ENCODE measurements at places on chromosomes 6 and 20.

DNA sequence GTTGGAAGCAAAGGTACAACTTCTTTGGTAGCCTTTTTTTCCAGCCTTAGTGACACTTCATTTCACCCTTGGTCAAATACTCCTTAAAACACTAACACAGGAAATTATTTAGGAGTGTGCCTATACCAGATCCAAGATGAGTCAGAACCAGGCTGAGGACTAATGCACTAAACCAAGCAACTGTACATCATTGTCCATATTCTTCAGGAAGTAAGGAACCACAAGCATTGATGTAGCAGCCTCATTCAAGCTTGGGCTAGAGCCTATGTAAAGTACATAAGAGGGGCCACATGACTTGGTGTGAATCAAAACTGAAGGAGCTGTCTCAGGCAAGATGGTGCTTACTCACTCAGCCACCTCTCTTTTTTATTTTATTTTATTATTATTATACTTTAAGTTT is 20.7 kb upstream of the ADGB start:
- no peak for DNase-seq

DNA sequence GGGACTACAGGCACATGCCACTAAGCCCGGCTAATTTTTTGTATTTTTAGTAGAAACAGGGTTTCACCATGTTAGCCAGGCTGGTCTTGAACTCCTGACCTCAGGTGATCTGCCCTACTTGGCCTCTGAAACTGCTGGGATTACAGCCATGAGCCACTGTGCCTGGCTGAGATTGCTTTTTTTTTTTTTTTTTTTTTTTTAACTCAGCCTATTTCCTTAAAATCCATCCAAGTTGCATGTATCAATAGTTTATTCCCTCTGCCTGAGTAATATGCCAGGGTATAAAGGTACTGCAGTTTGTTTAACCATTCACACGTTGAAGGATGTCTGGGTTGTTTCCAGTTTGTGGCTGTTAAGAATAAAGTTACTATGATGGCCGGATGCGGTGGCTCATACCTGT is 10.7 kb downstream of the SLX4IP start:
- no peak for DNase-seq

DNA sequence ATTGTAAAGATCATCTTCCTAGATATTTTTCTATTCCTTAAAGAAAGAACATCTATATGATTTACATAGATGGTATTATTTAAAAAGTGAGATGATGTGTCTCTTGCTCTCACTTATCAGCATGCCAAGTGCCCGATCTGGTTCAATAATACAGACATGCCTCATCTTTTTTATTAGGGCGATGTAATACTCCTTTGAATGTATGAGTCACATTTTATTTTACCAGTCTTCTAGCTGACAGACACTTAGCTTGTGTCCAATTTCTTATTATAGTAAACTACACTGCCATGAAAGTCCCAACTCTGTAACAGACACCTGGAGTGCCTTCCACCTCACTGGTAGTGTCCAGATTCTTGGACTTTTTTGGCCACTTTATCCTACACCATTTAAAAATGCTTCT is 586.6 kb upstream of the BTBD3 start:
- no peak for DNase-seq

GRCh38 chr6:143964674-143965081 is 43.4 kb downstream of the PLAGL1 start:
- DNase-seq = no peak

DNA sequence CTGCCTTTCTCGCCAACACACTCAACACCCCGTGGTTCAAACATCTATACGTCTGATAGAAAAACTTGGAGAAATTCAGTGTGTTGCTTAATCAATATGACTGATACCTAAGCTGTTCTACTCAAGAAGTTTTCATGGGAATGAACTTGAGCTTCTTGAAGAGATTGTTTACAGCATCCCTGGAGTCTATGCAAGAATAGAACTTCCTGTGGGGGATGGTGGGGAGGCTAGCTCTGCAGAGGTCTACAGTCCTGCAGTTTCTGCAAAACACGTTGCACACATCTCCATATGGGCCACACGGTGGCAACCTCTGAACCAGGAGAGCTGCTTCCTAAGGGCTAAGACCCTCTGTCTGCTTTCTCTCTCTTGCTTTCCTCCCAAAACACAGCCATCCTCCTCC is 32.7 kb upstream of the FANCE start:
- DNase-seq = no peak

DNA sequence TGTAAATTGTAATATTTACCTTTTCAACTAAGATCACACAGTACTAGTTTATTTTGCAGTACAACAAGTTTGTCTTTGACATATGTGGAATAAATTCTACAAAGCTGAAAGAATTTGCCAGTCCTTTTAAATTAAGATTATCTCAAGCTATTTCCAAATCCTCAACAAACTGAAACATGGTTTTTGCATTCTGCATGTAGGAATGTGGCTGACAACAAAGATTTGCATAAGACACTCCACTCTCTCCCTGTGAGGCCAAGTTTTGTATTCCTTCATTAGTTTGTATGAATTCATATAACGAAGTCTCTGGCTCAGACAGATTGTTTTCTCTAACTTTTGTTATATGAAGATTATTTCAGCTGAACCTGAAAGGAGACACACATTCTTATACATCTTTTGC is 124.1 kb upstream of the THEMIS start:
- no peak for DNase-seq

- no peak for DNase-seq
Measured at GRCh38 chr6:90101403-90101802, 195.2 kb downstream of the BACH2 start.

DNA sequence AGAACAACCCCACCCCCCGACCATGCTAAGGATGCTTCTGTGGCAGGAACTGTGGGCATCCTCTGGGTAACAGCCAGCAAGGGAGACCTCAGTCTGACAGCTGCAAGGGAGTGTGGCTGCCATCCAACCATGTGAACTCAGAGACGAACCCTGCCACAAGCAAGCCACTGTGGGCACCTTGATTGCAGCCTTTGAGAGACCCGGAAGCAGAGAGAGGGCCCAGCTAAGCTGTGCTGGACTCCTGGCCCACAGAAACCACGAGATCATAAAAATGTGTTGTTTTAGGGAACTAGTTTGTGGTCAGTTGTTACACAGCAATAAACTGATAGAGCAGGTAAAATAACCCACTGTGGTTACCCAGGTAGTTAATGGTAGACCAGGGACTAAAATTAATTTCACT is 414.6 kb downstream of the CDH26 start:
- no peak for DNase-seq

DNA sequence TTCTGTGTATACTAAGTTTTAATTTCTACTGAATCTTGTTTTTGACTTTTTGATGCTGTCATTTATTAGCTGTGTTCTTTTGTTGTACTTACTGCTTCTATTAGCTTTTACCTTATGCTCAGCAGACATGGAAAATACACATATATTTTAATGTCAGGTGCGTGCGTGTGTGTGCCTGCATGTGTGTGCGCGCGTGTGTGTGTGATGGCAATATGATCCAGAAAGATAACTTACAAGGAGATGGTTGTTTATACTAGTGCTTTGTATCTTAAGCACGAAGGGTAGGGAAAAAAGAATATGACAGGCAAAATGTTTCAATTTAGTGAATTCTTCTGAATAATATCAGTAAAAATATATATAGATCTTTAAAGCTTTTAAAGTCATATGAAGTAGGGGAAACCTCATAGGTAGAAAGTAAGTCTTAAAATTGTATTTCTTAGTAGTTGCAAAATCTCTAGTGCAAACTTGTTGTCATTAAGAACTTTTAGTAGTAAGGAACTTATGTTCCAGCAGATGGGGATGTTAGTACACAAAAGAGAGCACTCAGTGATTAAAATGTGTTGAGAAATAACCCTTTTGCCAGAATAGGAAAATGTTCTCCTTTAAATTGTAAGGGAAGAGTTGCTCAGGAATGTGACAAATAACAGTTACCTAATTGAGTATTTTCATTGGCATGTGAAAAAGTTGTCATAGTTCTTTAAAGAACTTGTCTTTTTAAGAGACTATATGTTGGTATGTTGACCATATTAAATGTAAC is 13.2 kb downstream of the QKI start:
- no peak for DNase-seq

- no peak for DNase-seq
Measured at GRCh38 chr6:89284963-89285735, 29.9 kb downstream of the GABRR2 start.

All from activated CD4-positive, CD25-positive, alpha-beta regulatory T cell (primary cell).